ENCODE measurements at places on chromosomes 1 and 21.
A peak's percentile ranks its signal among the peaks of the same experiment; 100 is the strongest.

DNA sequence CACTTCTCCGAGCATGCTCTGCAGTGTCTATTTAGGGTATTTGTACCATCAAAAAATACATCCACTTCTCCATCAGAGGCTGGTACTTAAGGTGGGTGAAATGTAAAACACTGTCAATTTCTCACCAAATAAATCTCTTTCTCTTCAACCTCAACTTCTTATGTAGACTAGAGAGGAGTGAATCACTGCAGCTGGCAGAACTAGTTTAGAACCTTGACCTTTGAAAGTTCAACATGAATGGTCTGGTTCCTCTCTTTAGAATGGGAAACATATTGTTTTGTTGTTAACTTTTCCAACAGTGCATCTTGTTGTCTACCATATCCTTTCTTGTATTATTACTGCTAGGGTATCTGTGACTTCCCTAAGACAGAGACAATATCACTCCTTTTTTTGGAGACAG lies 20.1 kb upstream of the SLC44A5 start:
- DNase-seq = no peak

- no peak for DNase-seq
Measured at GRCh38 chr1:234528074-234528865, 49.3 kb upstream of the TARBP1 start.

- no peak for DNase-seq
Measured at GRCh38 chr1:73674945-73675561, 522.9 kb downstream of the LRRIQ3 start.

GRCh38 chr21:36584980-36585940 lies 105.3 kb upstream of the CLDN14 start:
- peak; percentile 40 for DNase-seq

GRCh38 chr1:85091671-85092280 lies 43.5 kb upstream of the MCOLN3 start:
- no peak for DNase-seq

DNA sequence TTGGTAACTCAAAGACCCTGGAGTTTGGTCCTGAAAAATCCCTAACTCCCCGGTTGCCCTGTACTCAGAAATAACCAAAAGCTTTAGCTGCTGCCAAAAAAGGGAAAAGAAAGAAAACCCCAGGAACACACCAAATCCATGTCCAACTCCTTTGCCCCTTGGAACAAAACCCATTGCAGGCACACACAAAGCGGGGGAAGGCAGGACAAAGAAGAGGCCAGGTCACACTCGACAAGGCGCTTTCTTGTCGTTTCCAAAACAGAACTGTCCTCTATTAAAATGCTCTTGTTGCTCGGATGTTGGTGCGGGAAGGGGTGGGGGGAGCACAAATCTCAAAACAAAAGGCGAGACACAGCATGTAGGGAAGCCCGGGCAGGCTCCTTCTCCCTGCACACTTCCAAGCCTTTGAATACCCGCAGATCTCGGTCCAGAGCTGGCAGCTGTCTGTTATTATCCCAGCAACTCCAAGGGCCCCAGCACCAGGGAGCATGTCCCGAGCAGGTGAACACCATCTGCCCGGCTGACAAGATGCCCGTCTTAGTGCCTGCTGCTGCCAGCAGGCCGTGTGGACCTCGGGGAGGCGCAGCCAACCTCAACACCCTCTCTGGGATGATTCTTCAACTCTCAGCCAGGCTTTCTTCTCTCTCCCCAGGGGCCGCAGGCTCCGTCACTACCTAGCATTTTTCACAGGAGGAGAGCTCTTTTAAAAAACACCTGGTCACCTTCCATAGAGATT lies 96.4 kb downstream of the SSBP3 start:
- DNase-seq = no peak

DNA sequence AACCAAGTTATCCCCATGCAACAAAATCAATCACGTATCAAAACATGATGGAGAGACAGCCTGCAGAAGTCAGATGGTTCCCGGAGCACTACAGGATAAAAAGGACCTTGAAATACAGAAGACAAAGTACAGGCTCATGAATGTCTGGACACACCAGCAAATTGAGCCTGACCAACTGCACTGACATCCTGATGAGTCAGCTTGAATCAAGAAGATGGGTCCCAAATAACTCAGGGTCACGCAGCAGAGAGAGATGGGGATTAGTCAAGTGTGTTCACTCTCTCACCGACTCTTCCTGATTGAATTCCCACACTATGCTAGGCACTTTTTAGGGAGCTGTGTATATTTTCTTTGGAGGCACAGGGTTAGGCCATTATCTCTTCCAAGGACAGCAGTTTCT lies 71.1 kb upstream of the DIRAS3 start:
- no peak for DNase-seq

GRCh38 chr1:177912991-177913390 lies 56.9 kb downstream of the SEC16B start:
- DNase-seq = no peak

GRCh38 chr21:46569081-46569480 lies 35.8 kb downstream of the S100B start:
- DNase-seq = no peak

DNA sequence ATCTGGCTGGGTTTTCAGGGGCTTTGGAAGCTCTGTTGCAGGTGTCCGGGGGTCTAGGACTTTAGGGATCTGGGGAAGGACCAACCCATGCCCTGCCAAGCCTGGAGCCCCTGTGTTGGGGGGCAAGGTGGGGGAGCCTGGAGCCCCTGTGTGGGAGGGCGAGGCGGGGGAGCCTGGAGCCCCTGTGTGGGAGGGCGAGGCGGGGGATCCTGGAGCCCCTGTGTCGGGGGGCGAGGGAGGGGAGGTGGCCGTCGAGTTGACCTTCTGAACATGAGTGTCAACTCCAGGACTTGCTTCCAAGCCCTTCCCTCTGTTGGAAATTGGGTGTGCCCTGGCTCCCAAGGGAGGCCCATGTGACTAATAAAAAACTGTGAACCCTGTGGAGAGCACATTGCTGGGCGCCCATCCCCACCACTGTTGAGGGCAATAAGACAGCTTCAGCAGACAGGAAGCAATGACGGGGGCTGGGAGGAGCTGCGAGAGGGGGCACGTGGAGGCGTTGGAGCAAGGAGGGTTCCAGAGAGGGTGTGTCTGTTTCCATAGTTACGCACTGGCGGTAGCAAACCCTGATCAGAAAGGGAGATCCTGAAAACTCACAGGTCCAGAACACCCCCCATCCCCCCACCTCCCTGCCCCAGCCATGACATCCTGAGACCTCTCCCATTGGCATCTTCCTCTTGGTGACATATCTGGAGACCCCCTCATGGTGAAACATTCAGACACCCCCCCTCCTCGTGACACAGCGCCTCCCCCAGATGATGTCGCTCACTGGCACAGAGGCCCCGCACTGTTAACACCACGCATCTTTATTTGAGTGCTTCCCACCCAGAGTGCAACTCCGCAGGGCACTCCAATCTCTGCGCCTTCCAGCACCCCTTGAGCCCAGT lies 8.4 kb downstream of the MYBPH start:
- no peak for DNase-seq

DNA sequence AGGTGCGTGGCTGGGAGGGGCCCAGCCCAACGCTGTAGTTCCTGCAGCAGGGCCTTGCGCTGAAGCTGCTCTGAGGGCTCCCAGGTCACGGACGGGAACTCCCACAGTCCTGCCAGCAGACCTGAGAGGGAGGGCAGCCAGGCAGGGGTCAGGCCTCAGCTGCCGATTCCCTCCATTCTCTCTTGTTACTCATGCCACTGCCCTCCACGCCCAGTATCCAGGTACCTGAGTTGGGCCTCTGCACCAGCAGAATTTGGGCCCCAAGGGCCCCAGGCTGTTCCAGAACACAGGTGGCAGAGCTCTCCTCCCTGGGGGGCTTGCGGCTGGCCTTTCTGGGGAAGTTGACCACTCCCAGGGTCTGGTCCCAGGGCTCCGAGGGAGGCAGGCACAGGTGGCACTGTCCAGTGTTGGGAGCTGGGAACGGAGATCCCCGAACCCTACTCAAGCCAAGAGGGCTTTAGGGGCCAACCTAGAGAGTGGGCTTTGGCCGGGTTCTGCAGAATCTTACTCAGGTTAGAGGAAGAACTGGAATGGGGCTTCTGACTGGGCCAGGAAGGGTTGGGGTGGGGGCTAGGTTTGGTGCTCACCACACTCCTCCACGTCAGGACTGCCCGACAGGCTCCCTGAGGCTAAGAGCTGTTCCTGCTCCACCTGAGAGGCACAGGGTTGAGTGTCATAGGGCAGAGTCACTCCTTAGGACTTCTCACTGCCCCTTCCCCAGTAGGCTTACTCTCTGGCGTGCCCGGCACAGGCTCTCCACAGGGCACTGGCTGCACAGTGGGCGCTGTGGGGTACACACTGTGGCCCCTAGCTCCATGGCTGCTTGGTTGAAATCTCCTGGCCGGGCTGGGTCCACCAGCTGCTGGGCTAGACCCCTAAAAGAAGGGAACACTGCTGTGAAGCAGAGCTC lies 5.0 kb downstream of the HPDL start:
- no peak for DNase-seq

- DNase-seq = peak; percentile 65
Measured at GRCh38 chr1:1291548-1292441, 11.6 kb downstream of the SCNN1D start.

DNA sequence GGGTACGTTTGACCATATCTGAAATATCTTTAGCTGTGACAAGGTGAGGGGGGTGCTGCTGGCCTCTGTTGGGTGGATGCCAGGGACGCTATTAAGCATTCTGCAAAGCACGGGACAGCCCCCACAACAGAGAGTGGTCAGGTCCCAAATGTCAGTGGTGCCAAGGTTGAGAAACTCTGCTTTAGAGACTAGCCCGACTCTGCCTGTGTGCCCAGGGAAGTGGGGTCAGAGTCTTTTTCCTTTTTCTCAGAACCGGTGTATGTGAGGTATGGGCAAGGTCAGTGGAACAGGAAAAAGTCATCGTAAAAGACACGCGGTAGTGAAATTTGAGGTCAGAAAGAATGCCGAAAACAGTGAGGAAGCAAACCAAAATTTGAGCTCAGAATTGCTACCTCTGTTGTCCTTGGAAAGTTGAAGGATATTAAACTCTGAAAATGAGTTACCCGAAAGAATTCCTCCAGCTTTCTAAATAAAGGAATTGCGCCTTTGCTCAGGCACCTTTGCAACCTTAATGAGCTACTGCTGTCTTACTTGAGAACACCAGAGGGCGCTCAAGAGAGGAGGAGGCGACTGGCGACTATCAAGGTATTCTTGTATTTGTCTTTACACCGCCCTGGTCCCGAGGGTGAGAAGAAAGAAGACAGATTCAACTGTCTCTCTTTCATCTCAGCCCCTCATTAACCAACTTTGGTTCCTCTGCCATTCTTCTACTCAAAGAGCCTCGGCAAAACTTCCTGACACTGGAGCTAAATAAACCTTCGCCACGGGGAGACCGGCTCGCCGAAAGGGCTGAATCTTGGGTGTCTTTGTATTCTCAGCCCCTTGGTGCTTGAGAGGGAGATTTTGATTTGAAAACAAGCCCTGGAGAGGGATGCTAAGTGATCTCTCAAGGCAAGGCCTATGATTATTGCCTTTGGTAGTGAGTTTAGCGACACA lies 85.4 kb upstream of the OLIG2 start:
- DNase-seq = peak; percentile 60

DNA sequence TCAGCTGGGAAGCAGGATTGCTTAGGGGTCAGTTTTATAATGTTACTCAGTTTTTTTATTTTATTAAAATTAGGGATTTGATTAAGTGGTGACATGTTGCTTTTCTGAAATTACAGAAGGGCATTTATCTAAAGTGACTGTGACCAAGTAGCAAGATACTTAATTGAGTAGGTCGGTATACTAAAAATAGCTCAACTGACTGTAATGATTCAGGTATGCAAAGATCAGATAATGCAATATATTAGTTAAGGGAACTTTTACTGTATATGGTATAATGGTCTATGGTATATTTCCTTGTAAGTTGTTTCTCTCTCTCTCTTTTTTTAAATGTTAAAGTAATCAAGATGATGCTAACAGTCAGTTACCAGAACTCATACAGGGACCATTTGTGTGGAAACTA lies 26.2 kb downstream of the RLF start:
- DNase-seq = no peak

DNA sequence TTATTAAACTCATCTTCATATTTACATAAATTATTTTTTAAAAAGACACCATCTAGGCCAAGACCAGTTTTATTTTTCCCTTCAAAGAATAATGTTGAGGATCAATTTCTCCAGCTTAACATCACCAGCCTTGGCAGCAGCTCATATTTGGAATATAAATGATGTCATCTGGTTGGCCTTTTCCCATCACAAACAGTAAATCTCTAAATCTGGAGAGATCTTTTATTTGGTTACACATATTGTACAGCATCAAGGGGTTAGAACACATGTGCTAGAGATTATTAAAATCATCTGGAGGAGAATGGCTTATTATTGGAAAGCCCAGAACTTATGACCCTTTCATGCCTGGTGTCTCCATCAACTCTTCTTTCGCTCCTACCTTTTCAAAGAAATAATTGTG lies 508.8 kb downstream of the PLPP3 start:
- no peak for DNase-seq

DNA sequence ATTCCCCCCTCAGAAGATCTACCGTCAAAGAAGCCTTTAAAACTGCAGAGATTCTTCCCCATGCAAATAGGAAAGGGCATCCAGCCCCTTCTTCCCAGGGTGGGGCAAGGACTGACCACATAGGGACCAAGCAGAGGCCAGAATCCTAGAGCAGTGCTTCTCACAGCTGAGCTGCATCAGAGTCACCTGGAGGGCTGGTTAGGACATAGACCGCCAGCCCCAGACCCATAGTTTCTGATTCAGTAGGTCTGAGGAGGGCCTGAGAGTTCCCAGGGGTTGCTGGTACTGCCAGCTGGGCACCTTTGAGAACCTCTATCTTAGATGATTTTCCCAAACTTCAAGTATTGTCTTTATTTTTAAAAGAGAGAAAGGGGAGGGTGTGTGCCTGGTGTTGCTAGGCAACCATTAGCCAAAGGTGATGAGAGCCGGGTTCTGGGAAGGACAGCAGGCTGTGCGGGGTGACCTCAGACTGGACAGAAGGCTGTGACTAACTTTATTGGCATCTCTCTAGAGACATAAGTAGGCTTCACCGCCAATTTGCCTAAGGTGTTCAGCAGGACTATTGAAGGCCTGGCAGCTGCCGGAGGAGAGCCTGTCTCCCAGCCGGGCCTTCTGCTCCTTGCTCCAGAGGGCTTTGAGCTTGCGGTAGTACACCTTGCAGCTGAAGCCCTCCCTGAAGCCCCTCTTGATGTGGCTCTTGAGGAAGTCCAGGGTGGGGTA lies 3.0 kb downstream of the SPATA46 start:
- DNase-seq = no peak

- DNase-seq = no peak
Measured at GRCh38 chr1:47186267-47187185, 3.3 kb downstream of the PDZK1IP1 start.

Data from activated CD4-positive, alpha-beta T cell treated with anti-CD3 and anti-CD28 coated beads, Interleukin-2, amount 10 ng/mL, durations not matched to agents 7 days and 5 days (primary cell).